ENCODE measurements at places on chromosomes 1 and 21. TPM values are rescaled to one million over a fixed set of nuclear protein-coding genes. Genes with fewer than 3 reads are reported as not detected.

OR2T29 gene
- not detected for polyA plus RNA-seq

E2F2 gene
- 10.2 TPM for polyA plus RNA-seq

KRTAP19-1 gene
- polyA plus RNA-seq = not detected

GJA9 gene
- polyA plus RNA-seq = not detected

TNFRSF8 gene
- not detected for polyA plus RNA-seq

RNF186 gene
- polyA plus RNA-seq = 0.98 TPM

Data from brain (organoid and tissue), 16 donors.